Bronchial smooth muscle cell (primary cell): ENCODE measurements at places on chromosomes 12 and 14. TPM values are rescaled to one million over a fixed set of nuclear protein-coding genes. Genes with fewer than 3 reads are reported as not detected.

Gene PIANP
- total RNA-seq, result 0.09 and 0.16 TPM in 2 replicates

Gene APPL2
- 39.6 and 52.7 TPM in 2 replicates for total RNA-seq

Gene CCDC175
- not detected in 2 replicates for total RNA-seq

Gene SLC35F4
- total RNA-seq, result 0.26 TPM in 1 of 2 replicates, not detected in the other

Gene RTL1
- total RNA-seq, result under 0.01 TPM in 1 of 2 replicates, not detected in the other

Gene OTX2
- total RNA-seq, result not detected in 2 replicates

Gene REC8
- total RNA-seq, result 0.77 and 1.4 TPM in 2 replicates

Gene MSRB3
- 21.4 and 23.3 TPM in 2 replicates for total RNA-seq

Gene OTUB2
- total RNA-seq, result 1.6 and 1.9 TPM in 2 replicates
